ENCODE measurements at places on chromosomes 13 and 19. TPM values are rescaled to one million over a fixed set of nuclear protein-coding genes. Genes with fewer than 3 reads are reported as not detected.

DNA sequence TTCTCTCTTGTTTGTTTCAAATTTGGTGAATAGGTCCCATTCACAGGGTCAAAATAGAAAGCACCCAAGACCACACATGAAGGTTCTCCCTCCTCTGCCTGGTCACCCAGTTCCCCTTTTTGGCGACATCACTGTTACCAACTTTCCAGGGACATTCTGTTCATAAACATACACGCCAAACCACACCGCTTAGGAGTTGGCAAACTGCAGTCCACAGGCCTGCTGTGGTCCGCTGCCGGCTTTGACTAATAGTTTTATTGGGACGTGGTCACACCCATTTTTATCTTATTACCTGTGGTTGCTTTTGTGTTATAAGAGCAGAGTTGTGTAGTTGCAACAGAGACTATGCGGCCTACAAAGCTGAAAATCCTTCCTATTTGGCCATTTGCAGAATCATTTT is 24.2 kb downstream of the UHRF1 start:
- H3K4me3 ChIP-seq = no peak overlapping the region
- no peak overlapping the region for H3K27ac ChIP-seq
- H3K36me3 ChIP-seq = no peaks in the 10 kb centered on the region
- DNase-seq = no peak
- no peaks in the 10 kb centered on the region for H3K4me1 ChIP-seq

- no peak overlapping the region for H3K4me3 ChIP-seq
- no peaks in the 10 kb centered on the region for H3K27me3 ChIP-seq
- no peaks in the 10 kb centered on the region for H3K4me1 ChIP-seq
- DNase-seq = no peak
- no peaks in the 10 kb centered on the region for H3K36me3 ChIP-seq
These were observed 376.5 kb downstream of the KLF12 start for GRCh38 chr13:73757481-73758233.

GRCh38 chr19:19482809-19483596 is 32.3 kb downstream of the TSSK6 start:
- peaks cover 1% of the 10 kb centered on the region for H3K4me1 ChIP-seq
- no peak for DNase-seq
- H3K27ac ChIP-seq = no peak overlapping the region
- peaks cover 2% of the 10 kb centered on the region for H3K36me3 ChIP-seq
- H3K4me3 ChIP-seq = no peak overlapping the region

DNA sequence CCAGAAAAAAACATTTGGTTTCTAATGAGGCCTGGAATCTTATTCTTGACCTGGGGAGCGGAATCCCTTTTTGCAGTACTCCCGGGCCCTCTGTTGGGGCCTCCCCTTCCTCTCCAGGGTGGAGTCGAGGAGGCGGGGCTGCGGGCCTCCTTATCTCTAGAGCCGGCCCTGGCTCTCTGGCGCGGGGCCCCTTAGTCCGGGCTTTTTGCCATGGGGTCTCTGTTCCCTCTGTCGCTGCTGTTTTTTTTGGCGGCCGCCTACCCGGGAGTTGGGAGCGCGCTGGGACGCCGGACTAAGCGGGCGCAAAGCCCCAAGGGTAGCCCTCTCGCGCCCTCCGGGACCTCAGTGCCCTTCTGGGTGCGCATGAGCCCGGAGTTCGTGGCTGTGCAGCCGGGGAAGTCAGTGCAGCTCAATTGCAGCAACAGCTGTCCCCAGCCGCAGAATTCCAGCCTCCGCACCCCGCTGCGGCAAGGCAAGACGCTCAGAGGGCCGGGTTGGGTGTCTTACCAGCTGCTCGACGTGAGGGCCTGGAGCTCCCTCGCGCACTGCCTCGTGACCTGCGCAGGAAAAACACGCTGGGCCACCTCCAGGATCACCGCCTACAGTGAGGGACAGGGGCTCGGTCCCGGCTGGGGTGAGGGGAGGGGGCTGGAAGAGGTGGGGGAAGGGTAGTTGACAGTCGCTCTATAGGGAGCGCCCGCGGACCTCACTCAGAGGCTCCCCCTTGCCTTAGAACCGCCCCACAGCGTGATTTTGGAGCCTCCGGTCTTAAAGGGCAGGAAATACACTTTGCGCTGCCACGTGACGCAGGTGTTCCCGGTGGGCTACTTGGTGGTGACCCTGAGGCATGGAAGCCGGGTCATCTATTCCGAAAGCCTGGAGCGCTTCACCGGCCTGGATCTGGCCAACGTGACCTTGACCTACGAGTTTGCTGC is at the start of gene ICAM4:
TSS of gene ICAM4 (plus strand) at position 153 of the 935 bp plus-strand sequence. CDS start at position 211, 58 bp downstream.
- no peak for DNase-seq
- H3K27me3 ChIP-seq = peaks cover 8% of the 10 kb centered on the region
- peaks cover 9% of the 10 kb centered on the region for H3K4me1 ChIP-seq
- H3K36me3 ChIP-seq = peaks cover 8% of the 10 kb centered on the region
- no peak within 1 kb of the TSS for H3K27ac ChIP-seq

GRCh38 chr13:44768775-44769581 is 192.8 kb upstream of the TSC22D1 start:
- H3K4me3 ChIP-seq = no peak overlapping the region
- H3K27ac ChIP-seq = peak overlapping the region; percentile 38
- no peaks in the 10 kb centered on the region for H3K27me3 ChIP-seq
- H3K4me1 ChIP-seq = no peaks in the 10 kb centered on the region

The ZNF471 gene
- total RNA-seq = 4.8 TPM

GRCh38 chr19:34588249-34588648 is 88.7 kb downstream of the SCGB2B2 start:
- H3K27me3 ChIP-seq = no peaks in the 10 kb centered on the region
- no peak for DNase-seq
- H3K4me3 ChIP-seq = no peak overlapping the region
- no peaks in the 10 kb centered on the region for H3K36me3 ChIP-seq
- H3K4me1 ChIP-seq = no peaks in the 10 kb centered on the region

The CGB5 gene
- total RNA-seq = not detected

- no peaks in the 10 kb centered on the region for H3K36me3 ChIP-seq
- DNase-seq = no peak
- no peak overlapping the region for H3K27ac ChIP-seq
- H3K27me3 ChIP-seq = no peaks in the 10 kb centered on the region
- no peaks in the 10 kb centered on the region for H3K4me1 ChIP-seq
These were observed 29.8 kb downstream of the DGKH start for GRCh38 chr13:42078128-42078808.

DNA sequence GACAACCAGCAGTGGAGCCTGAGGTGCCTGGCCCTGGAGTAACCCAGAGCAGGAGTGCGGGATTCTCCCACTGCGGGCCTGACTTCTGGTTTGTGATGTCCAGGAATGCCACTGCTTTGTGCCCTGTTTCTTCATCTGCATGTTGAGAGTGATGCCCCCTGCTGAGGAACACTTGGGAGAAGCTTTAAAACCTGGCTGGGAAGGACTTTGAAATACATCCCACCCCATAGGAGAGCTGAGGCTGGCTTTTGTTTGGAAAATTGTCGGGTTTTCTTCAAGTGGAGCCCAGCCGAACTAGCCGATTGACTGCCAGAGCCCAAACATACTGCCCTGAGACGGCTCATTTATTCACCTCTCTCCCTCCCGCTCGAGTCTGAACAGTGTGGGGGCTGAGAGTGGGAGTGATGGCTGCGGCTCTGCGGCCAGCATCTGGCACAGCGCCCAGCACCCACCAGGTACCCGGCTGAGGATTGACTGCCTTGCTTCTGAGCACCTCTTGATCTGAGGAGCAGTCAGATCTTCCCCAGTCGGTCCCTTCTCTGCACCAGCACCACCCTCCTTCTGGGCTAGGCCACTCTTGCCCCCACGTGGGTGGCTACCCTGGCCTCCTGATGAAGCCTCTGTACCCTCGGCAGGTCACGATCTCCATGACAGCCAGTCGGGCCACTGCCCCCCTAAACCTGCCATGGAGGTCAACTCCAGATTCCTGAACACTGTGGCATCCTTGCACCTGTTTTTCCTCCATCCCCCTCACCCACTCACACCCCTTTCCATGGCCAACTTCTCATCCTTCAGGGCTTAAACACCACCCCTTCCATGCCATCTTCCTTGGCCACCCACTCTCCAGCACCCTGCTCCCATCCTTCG is 148.9 kb downstream of the SIPA1L3 start:
- no peaks in the 10 kb centered on the region for H3K27me3 ChIP-seq
- no peaks in the 10 kb centered on the region for H3K4me1 ChIP-seq
- H3K4me3 ChIP-seq = no peak overlapping the region
- H3K27ac ChIP-seq = no peak overlapping the region

All from ascending aorta (tissue), 2 donors.